ENCODE measurements at places on chromosomes 3 and 15. TPM values are rescaled to one million over a fixed set of nuclear protein-coding genes. Genes with fewer than 3 reads are reported as not detected.

Gene GCSAM
- 14.6 TPM for total RNA-seq

Gene GOLGA6D
- not detected for total RNA-seq

DNA sequence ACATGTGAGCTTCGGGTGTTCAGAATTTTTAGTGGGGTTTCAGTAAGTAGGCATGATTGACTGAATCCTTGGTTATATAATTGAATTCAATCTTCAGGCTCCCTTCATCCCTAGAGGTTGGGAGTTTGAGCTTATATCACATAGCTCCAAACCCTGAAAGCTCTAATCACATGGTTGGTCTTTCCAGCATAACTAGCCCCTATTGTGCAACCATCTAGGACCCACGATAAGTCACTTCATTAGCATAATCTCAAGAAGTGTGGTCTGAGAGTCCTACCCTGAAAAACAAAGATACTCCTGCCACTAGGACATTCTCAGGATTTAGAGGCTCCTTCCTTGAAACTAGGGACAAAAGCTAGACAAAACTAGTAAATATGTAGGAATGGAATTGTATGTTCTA lies 348.9 kb upstream of the CBLB start:
- H3K36me3 ChIP-seq = peaks cover 62% of the 10 kb centered on the region
- H3K4me1 ChIP-seq = peaks cover 20% of the 10 kb centered on the region
- H3K27ac ChIP-seq = no peak overlapping the region
- H3K27me3 ChIP-seq = no peaks in the 10 kb centered on the region
- H3K4me3 ChIP-seq = no peak overlapping the region
- no peak for DNase-seq

DNA sequence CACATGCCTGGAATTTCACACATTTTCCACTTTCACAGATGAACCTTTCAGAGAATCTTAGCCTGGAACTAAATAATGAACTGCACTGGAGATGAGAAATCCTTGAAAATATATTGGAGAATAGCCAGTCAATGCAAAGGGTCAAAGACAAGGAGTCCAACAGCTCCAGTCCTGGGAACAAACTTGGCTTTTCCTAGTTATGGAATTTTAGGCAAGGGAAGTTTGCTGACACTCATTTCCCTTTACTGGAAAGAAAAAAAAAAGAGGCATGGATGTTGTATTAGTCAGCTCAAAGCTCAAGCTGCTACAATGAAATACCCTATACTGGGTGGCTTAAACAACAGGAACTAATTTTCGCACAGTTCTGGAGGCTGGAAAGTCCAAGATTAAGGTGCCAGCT lies 690.8 kb upstream of the ARPP21 start:
- H3K4me1 ChIP-seq = no peaks in the 10 kb centered on the region
- H3K36me3 ChIP-seq = no peaks in the 10 kb centered on the region
- no peak for DNase-seq
- H3K27me3 ChIP-seq = no peaks in the 10 kb centered on the region
- no peak overlapping the region for H3K27ac ChIP-seq

DNA sequence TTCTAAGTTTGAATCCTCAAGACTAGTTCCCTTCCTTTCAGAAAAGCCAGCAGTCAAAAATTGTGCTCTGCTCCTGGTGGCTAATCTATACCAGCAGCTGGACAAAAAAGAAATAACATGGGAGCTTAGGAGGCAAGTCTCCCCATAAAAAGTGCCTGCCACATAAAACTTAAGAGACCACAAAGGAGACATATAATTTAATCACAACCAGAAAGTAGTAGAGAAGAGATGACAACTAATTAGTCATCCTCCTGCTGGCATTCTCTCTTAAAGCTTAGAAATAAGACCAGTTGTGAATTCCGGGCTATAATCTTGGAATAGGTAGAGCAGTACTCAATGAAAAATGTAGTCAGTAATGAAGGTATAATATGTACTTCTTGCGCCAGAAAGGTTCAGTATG lies 20.2 kb upstream of the IMPG2 start:
- H3K36me3 ChIP-seq = peaks cover 21% of the 10 kb centered on the region
- no peak for DNase-seq
- no peaks in the 10 kb centered on the region for H3K27me3 ChIP-seq
- no peak overlapping the region for H3K4me3 ChIP-seq
- H3K4me1 ChIP-seq = no peaks in the 10 kb centered on the region

All from activated naive CD8-positive, alpha-beta T cell treated with anti-CD3 and anti-CD28 coated beads, Interleukin-2, amount 10 ng/mL, durations not matched to agents 7 days and 5 days (primary cell).